SK-N-SH (cell line): ENCODE measurements at places on chromosomes 3 and 15.

GRCh38 chr3:44825264-44825925, 36.3 kb upstream of the TMEM42 start:
- no peak overlapping the region for H3K4me3 ChIP-seq
- DNase-seq = peak; percentile 51
- H3K27ac ChIP-seq = peak overlapping the region; percentile 71
- H3K4me1 ChIP-seq = peaks cover 9% of the 10 kb centered on the region; the same call in 1 of the 2 replicates
- H3K36me3 ChIP-seq = peaks cover 23% of the 10 kb centered on the region

DNA sequence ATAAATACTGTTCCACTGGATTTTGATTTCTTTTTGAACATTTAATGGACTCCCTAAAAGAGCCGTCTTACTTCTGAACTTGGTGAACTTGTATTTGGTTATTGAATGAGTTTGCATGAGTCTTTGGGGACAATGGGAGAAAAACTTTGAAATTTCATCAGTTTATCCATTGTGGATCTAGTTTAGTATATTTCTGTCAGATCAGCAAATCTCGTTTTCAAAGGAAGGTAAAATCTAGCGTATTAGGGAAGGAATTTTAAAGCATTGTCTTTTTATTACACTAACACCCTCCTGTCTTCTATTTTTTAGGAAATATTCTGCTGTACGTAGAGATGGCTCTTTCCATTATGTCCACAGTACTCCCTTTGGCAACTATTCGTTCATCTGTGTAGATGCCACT, 12.8 kb downstream of the TMEM62 start:
- no peak overlapping the region for H3K4me3 ChIP-seq
- no peak overlapping the region for H3K27ac ChIP-seq
- no peaks in the 10 kb centered on the region for H3K27me3 ChIP-seq
- DNase-seq = no peak

DNA sequence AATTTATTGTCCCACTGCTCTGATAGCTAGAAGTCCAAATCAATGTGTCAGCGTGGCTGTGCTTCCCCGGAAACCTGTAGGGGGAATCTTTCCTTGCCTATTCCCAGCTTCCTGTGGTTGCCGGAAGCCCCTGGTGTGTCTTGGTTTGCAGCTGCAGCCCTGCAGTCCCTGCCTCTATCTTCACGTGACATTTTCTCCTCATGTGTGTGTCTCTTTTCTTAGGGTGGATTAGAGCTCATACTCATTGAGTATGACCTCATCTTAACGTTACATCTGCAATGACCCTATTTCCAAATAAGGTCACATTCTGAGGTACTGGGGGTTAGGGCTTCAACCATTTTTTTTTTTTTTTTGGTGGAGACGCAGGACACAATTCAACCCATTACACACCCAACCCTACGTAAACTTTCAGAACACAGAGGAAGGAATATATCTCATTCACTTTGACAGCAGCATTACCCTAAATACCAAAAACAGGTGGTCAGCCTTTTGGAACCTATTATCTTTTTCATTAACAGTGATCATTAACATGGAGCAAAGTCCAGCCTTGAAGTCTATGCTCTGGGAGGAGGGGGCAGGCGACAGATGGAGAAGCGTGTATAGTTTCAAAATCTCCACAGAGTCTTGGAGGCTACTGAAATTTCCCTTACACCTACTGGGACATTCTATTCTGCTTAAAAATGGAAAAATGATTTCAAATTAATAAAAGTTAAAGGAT, 88.6 kb downstream of the RYK start:
- H3K4me3 ChIP-seq = no peak overlapping the region
- no peak overlapping the region for H3K27ac ChIP-seq
- no peak for DNase-seq
- H3K27me3 ChIP-seq = no peaks in the 10 kb centered on the region
- H3K36me3 ChIP-seq = peaks cover 44% of the 10 kb centered on the region

- peak overlapping the region; percentile 98 for H3K27ac ChIP-seq
- no peaks in the 10 kb centered on the region for H3K27me3 ChIP-seq
- no peak for DNase-seq
- no peaks in the 10 kb centered on the region for H3K4me1 ChIP-seq
Measured at GRCh38 chr3:7576506-7576905, 715.6 kb downstream of the GRM7 start.

- DNase-seq = no peak
- H3K4me1 ChIP-seq = peaks cover 2% of the 10 kb centered on the region; the same call in 1 of the 2 replicates
- peaks cover 5% of the 10 kb centered on the region for H3K36me3 ChIP-seq
- no peak overlapping the region for H3K27ac ChIP-seq
Measured at GRCh38 chr3:171142985-171143384, 116.5 kb upstream of the SLC2A2 start.

GRCh38 chr3:105429034-105429762, 62.5 kb downstream of the ALCAM start:
- peaks cover 8% of the 10 kb centered on the region for H3K36me3 ChIP-seq
- no peaks in the 10 kb centered on the region for H3K27me3 ChIP-seq
- no peak overlapping the region for H3K4me3 ChIP-seq
- no peak for DNase-seq
- H3K4me1 ChIP-seq = peaks cover 5% of the 10 kb centered on the region
